GM06990 (cell line): ENCODE measurements at places on chromosomes 3 and 15.

- no peak for DNase-seq
Measured at GRCh38 chr3:80238152-80238551, 470.4 kb upstream of the ROBO1 start.

- no peak for DNase-seq
Measured at GRCh38 chr3:171574556-171575240, 114.5 kb upstream of the TNIK start.

DNA sequence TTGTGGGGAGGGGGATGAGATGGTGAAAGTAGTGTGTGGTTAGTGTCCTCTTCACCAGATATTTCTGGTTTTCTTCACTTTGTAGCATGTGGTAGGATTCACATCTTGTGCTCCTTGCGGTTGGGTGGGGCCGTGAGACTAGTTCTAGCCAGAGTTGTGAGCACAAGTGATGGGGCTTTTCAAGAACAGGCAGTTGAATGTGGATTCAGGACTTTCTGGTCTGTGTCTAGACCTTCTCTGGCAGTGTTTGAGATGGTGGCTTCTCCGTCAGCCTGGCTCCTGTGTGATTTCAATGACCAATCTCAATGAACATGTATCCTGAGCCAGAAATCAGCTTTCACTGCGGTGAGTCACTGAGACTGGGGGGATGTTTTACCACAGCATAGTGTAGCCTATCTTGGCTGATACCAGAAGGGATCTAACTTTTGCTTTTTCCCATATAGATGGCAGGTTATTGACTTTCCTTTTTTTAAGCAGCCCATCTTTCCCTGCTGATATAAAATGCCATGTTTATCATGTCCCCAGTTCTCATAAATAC, 82.6 kb downstream of the RPLP1 start:
- no peak for DNase-seq

- DNase-seq: peak; percentile 28
Measured at GRCh38 chr3:29481969-29482767, 201.3 kb downstream of the RBMS3 start.

- no peak for DNase-seq
Measured at GRCh38 chr3:157388976-157389375, 47.7 kb upstream of the PTX3 start.

DNA sequence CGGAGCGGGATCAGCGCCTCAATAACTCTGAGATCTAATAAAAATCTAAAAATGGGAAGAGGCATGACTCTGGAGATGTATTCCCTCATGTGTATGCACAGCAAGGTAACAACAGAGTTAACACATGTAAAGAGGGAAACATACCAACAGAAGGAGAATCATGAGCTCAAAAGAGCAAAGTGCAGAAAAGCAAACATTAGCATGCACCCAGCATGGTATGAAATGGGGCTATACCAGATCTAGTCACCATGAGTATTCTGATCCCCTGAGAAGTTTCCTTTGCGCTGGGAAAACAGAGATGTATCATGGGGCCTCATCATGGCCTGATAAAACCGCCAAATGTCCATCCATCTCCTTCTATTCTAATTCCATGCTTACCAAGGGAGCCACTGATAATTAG, 129.1 kb downstream of the GLDN start:
- no peak for DNase-seq

DNA sequence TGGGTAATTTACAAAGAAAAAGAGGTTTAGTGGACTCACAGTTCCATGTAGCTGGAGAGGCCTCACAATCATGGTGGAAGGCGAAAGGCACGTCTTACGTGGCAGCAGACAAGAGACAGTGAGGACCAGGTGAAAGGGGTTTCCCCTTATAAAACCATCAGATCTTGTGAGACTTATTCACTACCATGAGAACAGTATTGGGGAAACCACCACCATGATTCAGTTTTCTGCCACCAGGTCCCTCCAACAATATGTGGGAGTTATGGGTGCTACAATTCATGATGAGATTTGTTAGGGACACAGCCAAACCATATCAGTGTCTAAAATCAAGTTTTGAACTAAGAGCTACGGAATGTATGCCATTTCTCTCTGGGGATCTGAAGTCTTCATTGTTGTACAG, 354.8 kb upstream of the C2CD4B start:
- DNase-seq: no peak

DNA sequence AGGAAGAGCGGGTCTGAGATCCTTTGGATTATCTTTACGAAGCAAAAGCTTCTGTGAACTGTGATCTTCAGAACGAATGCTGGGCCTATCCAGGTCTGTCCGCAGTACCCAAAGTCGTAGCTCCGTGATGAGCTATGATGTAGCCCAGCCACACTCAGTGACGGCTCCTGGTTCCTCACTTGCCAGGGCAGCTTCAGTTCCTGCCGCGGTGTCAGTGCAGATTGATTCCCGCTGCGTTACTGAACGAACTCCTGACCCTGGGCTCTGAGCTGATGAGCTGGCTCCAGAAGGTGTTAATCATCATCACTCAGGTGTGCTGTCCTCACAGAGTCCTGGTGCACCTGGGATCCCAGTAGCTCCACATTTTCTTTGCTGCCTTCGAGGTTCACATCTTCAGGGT, 45.0 kb downstream of the TMEM44 start:
- DNase-seq: no peak

GRCh38 chr15:80154336-80154735, 1.5 kb downstream of the FAH start:
- DNase-seq: no peak

GRCh38 chr15:59013246-59013873, 25.9 kb downstream of the RNF111 start:
- DNase-seq: no peak

DNA sequence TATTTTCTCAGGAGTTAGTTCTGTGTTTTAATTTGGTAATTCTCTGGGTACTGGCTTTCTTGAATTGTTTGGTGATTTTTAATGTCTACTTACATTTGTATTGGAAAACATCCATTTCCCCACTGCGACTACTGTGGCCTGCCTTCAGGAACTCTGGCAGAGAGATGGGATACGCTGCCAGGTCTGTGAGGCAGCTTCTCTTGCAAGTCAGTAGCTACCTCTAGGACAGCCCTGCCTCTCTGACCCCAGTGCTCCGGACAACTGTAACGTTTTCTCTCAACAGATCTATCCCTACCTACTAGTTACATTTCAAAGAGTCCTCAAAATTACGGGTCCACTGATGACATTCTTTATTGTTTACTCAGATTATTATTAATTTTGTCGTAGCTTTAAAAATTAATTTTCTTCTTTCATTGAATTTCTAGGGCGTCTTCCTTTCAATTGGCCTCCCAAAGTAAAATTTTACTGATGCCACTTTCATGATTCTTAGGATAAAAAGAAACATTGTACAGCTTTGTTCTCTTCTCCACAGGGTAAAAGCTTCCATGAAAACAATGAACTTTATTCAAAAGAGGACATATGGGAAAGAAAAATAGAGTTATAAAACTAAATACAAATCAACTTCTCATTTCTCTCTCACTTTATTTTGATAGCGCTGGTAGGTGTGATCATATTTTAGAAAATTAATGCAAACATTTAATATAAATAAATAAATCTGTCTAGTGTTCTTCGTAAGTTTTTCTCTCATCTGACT, 123.2 kb upstream of the GOLGA8J start:
- no peak for DNase-seq

DNA sequence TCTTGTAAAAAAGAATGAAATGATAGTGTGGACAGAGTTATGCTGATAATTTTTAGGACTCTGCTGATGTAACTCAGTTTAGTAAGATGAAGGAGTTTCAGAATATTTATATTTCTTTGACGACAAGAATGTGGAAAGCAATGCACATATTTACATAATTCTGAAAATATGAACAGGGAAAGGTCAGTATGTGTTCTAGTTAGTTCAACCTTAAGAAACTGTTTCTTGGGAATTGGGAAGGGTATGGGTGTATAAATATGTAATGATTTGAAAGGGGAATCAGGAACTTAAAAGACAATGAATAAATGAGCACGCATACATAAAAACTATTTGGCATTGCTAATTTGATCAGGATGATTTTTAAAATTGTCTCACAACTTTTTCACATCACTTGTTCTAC, 1226.1 kb downstream of the SI start:
- no peak for DNase-seq

GRCh38 chr3:158395421-158395820, 175.6 kb upstream of the MLF1 start:
- DNase-seq: no peak

DNA sequence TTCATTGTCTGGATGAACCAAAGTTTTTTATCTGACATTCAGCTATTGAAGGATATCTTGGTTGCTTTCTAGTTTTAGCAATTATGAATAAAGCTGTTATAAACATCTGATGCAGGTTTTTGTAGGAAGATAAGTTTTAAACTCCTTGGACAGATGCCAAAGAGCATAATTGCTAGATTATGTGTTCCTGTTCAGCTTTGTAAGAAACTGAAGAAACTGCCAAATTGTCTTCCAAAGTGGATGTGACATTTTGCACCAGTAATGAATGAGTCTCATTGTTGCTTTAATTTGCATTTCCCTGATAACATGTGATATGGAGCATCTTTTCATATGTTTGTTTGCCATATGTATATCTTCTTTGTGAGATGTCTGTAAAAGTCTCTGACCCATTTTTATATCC, 239.9 kb upstream of the TTC14 start:
- DNase-seq: no peak

DNA sequence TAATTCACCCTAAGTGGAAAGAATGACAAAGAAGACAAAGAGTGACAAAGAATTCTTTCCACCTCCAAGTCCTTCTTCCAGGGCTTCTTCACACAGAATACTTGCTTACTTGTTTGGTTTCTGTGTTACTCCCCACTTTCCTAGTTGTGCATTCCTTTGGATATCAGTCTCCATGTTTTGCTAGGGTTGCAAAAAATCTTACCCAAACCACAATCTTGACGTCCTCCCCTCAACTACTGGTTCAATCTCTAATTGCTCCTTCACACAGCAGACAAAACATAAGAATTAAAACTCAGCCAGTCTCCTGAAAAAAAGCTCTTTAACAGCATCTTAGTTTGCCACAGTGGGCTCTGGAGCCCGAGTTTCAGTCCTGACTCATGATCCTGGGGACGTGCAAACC, 297.6 kb upstream of the CHRNA7 start:
- DNase-seq: no peak

DNA sequence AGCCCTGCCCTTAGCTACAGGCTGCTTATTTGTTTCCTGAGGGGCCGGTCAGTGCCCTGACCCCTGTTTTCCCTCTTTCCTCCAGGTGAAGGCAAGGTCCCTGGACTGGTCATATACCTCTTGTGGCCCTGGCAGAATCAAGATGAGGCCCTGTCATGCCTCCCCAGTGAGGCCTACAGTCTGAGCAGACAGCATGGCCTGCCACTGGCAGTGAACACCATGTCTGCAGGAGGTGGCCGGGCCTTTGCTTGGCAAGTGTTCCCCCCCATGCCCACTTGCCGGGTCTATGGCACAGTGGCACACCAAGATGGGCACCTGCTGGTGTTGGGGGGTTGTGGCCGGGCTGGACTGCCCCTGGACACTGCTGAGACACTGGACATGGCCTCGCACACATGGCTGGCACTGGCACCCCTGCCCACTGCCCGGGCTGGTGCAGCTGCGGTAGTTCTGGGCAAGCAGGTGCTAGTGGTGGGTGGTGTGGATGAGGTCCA, 1.2 kb downstream of the KLHDC8B start:
- DNase-seq: no peak
